ENCODE measurements at places on chromosomes 1 and 21.

GRCh38 chr1:67948151-67949080 lies 102.0 kb downstream of the DIRAS3 start:
- DNase-seq, result peak; percentile 90

DNA sequence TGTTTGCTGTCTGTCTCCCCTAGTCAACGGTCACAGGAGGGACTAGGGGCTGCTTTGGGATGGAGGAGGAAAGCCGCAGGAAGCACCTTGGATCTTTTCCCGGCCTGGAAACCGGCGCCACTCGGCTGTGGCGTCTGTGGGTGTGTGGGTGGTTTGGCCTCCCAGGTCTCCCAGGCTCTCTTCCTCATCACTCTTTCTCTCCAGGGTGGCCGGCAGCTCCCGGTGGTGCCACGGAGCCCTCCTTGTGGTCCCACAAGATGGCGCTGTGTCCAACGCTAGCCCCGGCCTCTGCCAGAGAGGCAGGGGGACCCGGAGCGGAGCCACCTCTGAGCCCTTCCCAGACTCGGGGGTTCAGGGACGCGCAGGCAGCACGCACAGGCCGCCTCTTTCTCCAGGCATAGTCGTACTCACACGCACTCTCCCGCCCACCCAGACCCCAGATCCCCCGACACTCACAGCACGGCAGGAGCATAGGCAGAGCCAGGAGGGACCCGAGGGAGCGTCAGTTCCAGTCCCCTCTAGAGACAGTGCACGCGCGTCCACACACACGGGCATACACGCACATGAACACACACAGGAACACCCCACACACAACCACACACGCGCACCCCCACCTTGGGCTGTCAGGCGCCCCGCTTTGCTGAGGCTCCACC lies 31.2 kb downstream of the CDCP2 start:
- peak; percentile 87 for DNase-seq

DNA sequence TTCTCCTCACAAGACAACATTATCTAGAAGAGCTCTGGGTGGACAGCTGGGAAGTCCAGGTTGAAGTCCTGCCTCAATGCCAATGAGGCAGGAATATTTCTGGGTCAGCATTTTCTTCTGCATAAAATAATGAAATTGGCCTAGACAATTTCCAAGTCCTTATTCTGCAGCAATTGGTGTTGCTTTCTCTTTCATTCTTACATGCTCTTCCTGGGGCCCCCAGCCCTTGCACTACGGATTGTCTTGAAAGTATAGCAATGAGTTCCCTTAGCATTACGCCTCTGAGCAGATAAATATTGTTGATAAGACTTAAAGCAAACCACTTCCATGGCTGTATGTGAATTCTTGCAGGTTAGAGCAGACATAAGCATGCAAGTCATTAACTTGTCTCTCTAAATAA lies 188.5 kb downstream of the TGFBR3 start:
- DNase-seq, result peak; percentile 16

- no peak for DNase-seq
Observed at GRCh38 chr1:99177465-99177864, 86.8 kb upstream of the PLPPR4 start.

DNA sequence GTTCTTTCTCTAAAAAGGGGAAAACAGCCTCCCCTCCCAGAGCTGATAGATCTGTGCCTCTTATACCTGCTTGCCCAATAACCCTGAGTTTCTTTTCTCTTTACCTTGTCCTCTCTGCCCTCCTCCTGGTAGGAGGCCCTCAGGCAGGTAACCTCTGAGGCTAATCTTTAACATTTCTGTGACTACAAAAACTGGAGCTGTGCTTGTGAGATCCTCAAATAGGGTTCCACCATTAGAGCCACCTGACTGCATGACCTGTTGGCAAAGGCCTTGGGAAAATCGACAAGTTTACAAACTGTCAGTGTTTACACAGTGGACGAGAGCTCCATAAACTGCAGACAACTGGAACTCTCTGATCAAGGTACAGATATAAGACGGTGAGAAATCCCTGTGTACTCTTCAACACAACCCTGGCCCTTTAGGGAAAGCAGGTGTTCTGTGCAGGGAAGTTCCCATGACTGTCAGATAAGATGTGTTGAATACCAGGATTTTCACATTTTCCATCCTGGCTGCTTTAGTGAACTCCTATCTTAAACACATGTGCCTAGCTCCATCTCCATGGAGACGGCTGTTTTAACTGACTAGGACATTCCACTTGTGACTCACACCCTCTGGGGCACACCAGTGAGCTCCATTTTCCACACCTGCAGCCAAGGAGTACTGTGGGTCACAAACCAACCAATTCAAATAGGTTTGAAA lies 38.3 kb downstream of the ECE1 start:
- DNase-seq, result peak; percentile 85

- DNase-seq, result peak; percentile 18
Observed at GRCh38 chr1:207076181-207076955, 12.3 kb upstream of the C4BPB start.

GRCh38 chr1:67614511-67614934 lies 70.5 kb upstream of the GADD45A start:
- no peak for DNase-seq

- no peak for DNase-seq
Observed at GRCh38 chr1:168442931-168443330, 100.9 kb downstream of the XCL2 start.

DNA sequence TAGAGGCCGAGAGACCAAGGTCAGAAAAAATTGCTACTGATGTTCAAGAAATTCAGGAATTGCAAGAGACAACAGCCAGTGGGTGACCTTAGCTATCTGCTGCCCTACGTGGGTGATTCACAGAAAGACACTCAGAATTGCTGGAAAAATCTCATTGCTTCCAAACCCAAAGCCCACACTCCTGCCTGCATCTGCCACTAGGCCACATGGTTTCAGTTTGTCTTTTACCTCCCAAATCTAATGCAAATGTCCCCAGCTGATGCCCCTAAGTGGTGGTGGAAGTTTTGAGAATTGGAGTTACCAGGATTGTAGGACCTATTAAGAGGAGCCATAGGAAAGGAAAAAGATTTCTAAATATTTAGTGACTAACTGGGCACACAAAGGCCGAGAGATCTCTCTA lies 341.5 kb upstream of the CHRM3 start:
- no peak for DNase-seq

DNA sequence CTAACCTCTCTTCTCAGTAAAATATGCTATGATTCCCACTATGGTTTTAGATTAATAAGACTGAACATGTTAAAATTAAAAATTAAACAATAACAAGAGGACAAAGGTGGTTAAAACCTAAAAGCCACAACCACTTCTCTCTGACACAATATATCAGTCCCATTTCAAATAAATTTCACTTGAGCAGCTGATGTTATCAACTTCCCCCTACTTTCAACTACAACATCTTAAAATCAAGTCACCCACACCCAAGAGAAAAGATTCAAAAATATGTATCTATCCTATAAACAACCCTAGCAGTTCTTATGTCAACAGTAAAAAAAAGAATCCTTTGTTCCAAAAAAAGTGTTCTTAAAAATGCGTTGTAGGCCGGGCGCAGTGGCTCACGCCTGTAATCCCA lies 7.5 kb downstream of the PUM1 start:
- DNase-seq, result no peak

- DNase-seq, result no peak
Observed at GRCh38 chr1:218367118-218367517, 22.0 kb downstream of the TGFB2 start.

- DNase-seq, result peak; percentile 99
Observed at GRCh38 chr1:92934395-92935378, 26.6 kb downstream of the DIPK1A start.

GRCh38 chr1:46480959-46481646 lies 8.5 kb upstream of the DMBX1 start:
- no peak for DNase-seq

GRCh38 chr1:225425201-225425786 lies 2.5 kb downstream of the LBR start:
- DNase-seq, result peak; percentile 76

DNA sequence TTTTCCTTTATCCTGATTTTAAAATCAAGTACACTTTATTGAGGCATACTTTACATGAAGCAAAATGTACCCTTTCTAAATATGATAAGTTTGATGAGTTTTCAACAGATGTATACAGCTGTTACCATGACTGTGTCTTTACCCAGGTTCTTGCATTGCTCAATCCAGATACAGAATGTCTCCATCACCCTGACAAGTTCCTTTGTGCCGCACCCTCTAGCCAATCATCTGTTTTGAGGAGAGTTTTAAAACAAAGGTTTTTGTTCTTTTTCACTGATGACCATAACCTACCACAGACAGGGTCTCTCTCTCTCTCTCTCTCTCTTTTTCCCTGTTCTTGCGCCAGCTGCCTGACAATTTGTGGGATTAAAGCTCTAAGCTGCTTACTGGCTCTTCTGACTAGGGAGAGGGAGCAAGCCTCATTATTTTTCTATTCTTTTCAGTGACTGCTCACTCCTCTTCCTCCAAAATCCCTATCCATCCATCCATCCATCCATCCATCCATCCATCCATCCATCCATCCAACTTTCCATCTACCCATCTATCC lies 1.2 kb upstream of the KCNE1 start:
- no peak for DNase-seq

DNA sequence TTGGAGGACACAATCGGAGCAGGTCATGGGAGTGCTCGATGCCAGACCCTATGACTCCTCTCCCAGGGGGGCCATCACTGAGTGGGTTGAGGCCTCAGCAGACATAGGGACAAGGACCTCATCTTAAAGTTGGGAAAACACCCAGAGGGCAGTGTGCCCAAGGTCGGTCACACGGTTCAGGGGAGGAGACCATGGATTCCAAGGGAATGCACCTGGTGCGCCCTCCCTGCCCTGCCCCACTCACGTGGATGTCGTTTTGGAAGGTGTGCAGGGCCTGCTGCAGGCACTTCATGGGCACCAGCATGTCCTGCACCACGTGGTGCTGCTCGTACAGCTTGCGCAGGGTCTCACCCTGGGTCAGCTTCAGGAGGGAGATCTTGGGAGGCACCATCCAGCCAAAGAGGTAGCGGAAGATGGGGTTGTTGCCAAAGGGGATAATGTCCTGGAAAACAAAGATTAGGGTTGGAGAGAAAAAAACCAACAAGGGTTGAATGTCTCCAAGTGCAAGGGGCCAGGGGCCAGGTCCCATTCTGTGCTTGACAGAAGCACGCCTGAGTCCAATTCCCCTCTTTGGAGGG lies 33.1 kb downstream of the DHCR24 start:
- no peak for DNase-seq

DNA sequence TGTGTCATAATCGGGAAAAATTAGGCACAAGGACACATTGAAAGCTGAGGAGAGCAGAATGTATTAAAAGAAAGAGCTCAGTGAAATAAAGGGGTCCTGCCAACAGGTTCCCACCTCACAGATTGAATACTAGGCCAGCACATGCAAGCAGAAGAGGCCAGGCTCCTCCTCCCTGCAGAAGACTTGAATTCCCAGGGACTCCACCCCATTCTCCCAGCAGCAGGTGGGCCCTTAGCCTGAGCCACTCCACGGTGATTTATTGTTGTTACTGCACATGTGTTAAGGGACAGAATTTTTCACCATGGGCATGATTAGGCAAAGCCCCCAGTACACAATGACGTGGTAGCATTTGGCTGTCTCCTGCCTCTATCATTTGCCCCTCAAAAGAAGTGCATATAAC lies 1844.7 kb downstream of the NCAM2 start:
- DNase-seq, result no peak
